ENCODE measurements at places on chromosomes 7 and 10. TPM values are rescaled to one million over a fixed set of nuclear protein-coding genes. Genes with fewer than 3 reads are reported as not detected.

ITIH5 gene
- 2.0 TPM for total RNA-seq

DRGX gene
- not detected for total RNA-seq

CAMK2G gene
- total RNA-seq = 58.1 TPM

MYL7 gene
- not detected for total RNA-seq

PNLIPRP3 gene
- total RNA-seq = not detected

HMX2 gene
- not detected for total RNA-seq

ZNF365 gene
- total RNA-seq = 4.0 TPM

SNX10 gene
- 19.6 TPM for total RNA-seq

FAM221A gene
- 25.2 TPM for total RNA-seq

LRRN3 gene
- total RNA-seq = not detected

ABCB4 gene
- total RNA-seq = not detected

PBLD gene
- total RNA-seq = 8.9 TPM

SPDYE18 gene
- total RNA-seq = not detected

- DNase-seq = no peak
Observed at GRCh38 chr7:151012031-151012692, 12.1 kb downstream of the ATG9B start.

GRCh38 chr10:13067431-13067830, 32.5 kb upstream of the OPTN start:
- DNase-seq = no peak

DNA sequence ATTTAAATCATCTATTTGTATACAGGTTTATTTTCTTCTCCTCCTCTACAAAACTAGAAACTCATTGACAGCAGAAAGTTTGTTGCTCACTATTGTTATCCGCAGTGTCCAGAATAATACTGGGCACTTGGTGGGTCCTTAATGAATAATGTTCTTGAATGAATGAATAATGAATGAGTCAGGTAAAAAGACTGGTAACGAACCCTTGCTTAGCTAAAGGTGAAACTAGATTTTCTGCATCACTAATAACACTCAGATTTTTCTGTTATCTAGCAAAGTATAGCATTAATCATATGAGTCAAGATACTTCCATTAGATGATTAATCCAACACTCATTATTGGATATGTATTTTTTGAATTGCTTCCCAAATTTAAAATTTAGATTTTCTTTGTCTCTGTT, 953.2 kb downstream of the SORCS3 start:
- DNase-seq = no peak

- DNase-seq = no peak
Observed at GRCh38 chr10:71423250-71423649, 26.5 kb downstream of the CDH23 start.

DNA sequence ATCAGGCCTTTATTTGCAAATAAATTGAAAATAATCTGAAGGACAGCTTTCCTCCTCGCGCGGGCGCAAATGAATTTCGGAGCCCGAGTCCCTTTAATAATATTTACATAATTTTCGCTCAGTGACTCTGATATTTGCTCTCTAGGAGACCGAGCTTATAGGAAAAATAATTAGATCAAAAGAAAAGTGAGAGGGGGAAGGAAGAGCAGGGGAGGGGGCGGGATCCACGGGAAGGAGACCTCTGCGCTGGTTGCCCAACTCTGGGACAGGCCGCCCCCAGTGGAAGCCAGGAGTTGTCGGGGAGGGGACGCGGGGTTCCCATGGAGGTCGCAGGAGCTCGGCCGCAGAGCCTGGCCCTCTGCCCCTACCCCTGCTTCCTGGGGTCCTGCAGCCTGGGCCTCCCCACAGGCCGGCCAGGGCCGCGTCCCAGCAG, 5.8 kb downstream of the UNCX start:
- no peak for DNase-seq

GRCh38 chr7:143331179-143331801, 15.4 kb downstream of the CLCN1 start:
- DNase-seq = peak; percentile 59

DNA sequence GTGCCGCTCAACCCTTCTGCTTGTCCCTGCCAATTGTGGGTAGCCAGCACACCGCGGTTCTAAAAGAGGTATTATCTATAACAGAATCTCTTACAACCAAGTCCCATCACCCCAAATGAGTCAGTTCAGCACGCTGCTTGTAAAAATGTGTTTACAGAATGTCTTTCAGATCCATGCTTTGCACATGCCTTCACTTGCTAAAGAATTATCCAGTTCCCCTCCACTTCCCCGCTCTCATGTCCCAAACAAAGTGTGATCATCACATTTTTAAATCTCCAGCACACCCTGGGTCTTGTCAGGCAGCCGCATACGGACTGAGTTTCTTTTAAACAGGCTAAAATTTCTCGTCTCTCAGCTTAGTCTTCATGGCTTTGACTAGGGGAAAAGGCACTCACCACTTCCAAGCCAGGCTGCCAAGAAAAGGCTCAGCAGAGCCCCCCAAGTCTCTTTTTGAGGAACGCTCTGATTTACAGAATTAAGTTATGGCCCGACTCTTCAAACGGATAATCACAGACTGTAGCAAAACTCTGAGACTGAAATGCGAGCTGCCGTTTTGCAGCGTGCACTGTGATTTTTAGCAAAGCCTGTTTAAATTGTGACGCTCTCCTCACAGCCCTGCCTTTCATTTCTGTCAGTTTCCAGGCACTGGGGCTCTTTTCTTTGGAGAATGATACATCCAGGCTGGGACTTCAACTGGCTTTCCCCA, 29.8 kb upstream of the FGFR2 start:
- no peak for DNase-seq

DNA sequence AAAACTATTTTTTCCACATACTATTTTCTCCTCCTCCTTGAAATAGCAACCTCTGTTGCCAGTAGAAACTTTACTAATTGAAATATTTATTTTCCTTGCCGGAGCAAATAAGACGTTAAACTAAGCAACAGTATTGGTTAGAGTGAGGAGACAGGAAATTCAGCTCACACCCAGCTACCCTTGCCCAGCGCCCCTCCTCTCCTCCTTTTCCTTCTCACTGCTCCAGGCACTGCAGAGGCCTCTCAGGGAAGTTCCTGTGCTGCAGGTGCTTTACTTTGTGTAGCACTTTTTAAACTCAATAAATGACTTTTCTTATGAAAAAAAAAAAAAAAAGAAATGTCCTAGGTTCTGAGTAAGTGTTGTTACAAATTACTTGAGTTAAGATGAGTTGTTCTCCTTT, 134.0 kb downstream of the SEMA3E start:
- no peak for DNase-seq

- no peak for DNase-seq
Observed at GRCh38 chr7:19558527-19558926, 150.3 kb downstream of the POLR1F start.

DNA sequence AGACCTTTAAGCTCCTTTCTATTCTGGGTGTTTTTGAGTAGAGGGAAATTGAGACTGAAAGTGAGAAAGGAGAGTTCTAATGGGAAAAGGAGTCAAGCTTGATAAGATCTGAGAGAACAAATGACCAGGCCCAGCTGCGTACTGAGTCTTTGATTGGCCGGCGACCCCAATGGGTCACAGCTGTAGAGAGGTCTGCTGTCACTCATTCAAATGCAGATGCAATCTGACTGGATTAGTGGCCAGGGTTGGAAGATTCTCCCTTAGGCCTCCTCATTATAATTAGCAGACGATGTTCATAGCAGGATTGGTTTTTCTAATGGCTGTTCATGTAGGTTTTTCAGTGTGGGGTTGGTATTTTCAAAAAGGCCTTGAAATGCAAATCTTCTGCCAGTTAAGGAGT, 127.2 kb upstream of the SLC25A13 start:
- no peak for DNase-seq

DNA sequence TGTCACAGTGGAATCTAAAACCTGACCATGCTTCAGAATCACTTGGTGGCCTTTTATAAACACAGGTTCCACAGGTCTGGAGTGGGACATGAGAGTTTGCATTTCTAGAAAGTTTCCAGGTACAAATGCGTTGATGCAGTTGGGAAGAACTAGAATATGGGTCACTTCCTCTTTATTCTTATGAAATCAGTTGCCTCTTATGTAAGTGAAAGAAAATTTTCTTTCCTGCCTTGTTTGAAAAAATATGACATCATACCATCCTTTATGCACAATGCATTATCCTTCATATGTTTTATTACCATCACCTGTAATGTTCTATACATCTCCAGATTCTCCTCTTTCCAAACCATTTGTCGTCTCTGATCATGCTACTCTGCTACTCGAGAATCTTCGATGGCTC, 44.0 kb downstream of the PLXNA4 start:
- DNase-seq = no peak

DNA sequence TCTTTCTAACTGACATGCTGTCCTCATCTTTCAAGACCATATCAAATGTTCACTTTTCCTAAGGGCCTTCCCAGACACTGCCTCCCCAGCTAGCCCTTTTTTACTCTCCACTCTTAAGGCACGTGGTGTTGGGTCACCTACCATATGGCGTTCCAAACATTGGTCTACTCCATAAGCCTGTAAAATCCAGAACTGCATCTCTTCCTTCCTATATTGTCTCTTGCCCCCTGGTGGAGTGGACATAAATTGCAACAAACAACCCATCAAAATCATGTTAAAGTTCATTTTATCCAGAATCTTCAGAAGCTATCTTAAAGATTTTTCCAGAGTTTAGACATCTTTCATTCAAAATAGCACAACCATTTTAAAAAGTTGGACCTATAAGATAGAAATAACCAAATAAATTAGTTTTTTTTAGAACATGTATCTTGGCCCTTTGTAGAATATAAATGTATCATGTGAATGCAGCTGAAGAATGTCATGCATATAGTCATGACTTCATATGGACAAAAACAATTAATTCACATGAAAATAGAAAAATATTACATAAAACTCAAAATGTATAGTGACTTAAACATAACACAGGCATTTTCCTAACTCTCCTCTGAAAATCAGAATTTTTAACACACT, 180.6 kb upstream of the CHRM2 start:
- no peak for DNase-seq

GRCh38 chr10:4691301-4691700, 134.7 kb upstream of the AKR1E2 start:
- DNase-seq = no peak

GRCh38 chr10:98414932-98415730, at the start of gene PYROXD2:
Gene PYROXD2 (minus strand): TSS chr10:98415182. CDS start chr10:98415135, 47 bp downstream.
- peak; percentile 92 for DNase-seq

- DNase-seq = no peak
Observed at GRCh38 chr10:10128387-10128786, 889.3 kb upstream of the CELF2 start.

GRCh38 chr10:80429521-80429973, 21.2 kb downstream of the PRXL2A start:
- peak; percentile 87 for DNase-seq

- DNase-seq = no peak
Observed at GRCh38 chr10:48800007-48800675, 115.5 kb downstream of the WDFY4 start.

DNA sequence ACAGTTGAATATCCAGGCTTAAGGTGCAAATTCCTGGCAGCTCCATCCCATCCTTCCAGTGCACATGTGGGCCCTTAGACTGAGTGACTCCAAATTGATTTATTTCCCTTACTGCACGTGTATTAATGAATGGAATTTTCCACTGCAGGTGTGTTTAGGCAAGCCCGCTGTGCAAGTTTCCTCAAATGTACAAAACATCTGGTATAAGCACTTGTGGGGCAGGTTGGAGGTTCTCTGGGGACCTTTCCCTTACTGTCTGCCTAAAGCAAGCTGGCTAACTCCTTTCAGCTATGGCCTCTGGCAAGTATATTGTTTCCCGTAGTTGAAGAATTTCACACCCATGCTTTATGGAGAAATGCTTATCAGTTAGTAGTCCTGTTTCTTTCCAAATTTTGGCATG, 25.3 kb upstream of the GIMAP6 start:
- no peak for DNase-seq

- DNase-seq = no peak
Observed at GRCh38 chr10:44988957-44989585, 10.5 kb upstream of the DEPP1 start.

GRCh38 chr7:22452142-22452959, 47.6 kb downstream of the STEAP1B start:
- peak; percentile 91 for DNase-seq

DNA sequence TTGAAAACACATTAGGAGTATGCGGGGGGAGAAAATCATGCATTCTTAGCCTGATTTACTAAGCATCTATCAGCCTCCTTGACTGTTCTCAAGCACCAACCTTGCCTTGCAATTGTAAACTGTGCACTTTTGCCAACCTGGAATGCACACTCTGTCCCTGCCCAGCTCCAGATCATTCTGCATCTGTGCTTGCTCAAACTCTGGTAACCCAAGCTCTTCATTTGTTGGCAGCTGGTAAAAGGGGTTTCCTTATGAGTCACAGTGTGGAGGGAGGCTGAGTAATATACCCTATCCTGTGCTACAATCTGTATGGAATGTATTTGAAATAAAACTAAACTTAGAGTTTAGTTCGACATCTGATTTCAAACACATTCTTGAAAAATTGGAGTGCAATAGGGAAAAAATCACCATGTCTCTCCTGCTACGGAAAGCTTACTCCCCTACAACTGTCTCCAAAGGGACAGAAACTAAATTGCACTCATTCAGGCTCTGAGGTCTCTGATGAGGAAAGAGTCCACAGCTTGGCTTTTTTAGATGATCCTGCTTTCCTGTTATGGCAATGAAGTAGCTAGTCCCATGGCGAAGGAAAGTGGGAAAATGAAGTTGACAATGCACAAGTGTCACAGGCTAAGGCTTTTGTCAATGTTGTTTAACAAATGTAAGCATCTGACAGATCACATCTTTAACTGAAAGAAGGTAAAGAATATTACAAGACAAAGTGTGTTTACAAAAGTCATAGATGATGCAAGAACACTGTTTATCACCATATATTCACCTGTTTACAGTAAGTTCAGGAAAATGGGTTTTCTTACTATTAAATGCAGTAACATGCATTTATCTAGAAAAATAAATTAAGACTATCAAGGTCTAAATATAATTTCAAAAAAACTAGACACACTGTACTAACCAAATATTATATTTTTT, 61.9 kb downstream of the TES start:
- peak; percentile 62 for DNase-seq

DNA sequence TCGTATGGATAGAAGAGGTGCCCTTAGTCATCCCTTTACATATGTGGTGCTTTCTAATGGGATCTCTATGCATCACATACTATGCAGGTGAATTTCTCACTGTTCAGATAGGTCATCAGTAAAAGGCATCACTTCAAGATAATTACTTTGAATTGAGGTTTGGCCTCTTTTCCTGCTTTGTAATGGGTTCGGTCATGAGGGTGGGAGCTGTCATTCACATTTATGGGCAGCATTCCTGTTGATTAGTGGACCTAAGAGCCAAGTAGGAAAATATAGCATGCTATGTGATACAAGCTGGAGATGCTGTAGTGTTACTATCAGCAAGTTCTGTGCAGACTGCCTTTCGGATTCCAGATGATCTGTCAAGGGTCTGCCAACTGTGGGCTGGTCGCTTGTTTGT, 156.3 kb downstream of the LCOR start:
- no peak for DNase-seq
